Bronchial epithelial cell (primary cell): ENCODE measurements at places on chromosomes 6 and 20.
A peak's percentile ranks its signal among the peaks of the same experiment; 100 is the strongest.

GRCh38 chr6:14513496-14514393, 396.2 kb downstream of the CD83 start:
- no peak for DNase-seq

- no peak for DNase-seq
These were observed 2.4 kb downstream of the MARCKS start for GRCh38 chr6:113859349-113860180.

DNA sequence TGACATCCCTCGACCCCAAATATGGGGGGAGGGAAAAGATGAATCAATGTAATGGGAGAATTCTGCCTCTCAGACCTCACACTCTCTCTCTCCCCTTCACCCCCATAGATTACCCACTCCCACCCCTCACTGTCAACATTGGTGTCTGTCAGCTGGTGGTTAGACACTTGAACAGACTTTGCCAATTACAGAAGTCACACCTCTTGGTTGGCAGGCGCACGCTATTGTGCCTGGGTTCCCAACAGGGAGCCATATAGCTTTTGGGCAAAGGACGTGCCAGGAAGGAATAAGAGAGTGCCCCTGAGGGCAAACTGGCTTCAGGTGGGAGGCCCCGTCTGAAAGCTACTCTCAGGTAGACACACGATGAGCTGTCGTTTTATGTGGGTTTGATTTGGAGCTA, 54.1 kb upstream of the FYN start:
- no peak for DNase-seq

DNA sequence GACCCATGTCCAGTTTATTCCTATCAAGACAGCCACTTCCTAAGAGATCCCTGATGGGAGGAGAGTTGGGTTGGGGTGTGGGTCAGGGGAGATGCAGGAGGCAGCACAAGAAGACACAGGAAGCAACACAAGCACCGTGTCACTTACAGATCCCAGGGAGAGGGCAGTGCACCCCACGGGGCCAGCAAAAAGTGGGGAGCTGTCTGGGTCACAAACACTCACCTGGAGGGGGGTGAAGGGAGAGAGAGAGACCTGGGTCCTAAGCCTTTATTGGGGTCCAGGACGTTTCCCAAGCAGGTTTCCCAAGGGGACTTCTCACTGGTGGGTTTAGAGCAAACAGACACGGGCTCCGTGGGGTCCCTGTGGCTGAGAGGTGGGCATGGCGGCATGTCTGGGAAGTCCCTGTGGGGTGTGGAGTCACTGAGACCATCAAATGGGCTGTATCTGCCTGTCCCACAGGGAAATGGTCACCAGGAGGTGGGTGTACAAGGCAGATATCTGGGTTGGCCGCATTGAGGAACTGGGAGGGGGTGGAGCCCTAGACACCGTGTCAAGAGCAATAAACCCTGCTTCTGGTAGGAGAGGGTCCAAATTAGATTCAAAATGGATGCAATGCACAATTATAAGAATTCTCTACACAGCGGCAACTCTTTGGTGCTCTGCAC, 1.6 kb upstream of the CD93 start:
- DNase-seq = no peak

DNA sequence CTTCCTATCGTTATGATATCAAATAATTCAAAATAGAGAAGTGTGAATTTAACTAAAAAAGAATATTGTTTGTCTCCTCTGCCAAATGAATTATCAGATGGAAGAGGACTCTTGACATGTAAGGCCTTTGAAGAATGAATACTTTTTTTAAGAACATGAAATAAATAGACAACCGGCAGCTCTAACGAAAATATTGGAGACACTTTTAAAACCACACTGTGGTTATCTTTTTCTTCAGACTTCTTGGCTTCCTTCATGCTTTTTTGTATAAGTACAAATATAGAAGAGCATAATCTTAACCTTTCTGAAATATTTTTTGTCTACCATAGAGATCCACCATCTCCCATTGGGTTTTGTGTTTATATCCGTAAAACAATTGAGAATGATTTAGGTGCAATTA, 115.2 kb upstream of the SCGN start:
- DNase-seq = no peak

DNA sequence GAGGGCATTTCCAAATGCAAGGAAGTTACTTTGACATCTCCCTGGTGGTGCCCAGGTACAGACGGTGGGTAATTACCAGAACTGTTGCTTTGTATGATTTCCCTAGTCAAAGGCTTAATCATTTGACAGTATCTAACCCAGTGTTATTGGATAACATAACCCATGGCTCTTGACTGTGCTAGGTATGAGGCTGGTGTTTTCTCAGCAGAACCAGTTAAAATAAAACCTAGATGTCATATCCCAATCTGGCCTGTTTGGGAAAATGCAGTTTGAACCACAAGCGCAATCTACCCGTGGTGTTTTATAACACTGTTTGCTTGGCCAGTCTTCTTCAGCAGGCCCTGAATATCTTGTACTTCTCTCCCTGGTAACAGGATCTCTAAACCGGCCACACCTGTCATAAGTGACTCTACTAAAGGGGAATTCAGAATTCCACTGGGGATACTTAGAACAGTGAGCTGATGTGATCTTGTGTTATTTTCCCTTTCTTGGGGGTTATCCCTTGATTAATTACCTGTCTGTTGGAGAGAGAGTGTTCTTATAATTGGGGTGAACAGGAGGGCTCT, 32.8 kb downstream of the PPP1R14C start:
- DNase-seq = no peak

GRCh38 chr6:138498629-138499302, 528 bp downstream of the NHSL1 start:
- DNase-seq = peak; percentile 16

DNA sequence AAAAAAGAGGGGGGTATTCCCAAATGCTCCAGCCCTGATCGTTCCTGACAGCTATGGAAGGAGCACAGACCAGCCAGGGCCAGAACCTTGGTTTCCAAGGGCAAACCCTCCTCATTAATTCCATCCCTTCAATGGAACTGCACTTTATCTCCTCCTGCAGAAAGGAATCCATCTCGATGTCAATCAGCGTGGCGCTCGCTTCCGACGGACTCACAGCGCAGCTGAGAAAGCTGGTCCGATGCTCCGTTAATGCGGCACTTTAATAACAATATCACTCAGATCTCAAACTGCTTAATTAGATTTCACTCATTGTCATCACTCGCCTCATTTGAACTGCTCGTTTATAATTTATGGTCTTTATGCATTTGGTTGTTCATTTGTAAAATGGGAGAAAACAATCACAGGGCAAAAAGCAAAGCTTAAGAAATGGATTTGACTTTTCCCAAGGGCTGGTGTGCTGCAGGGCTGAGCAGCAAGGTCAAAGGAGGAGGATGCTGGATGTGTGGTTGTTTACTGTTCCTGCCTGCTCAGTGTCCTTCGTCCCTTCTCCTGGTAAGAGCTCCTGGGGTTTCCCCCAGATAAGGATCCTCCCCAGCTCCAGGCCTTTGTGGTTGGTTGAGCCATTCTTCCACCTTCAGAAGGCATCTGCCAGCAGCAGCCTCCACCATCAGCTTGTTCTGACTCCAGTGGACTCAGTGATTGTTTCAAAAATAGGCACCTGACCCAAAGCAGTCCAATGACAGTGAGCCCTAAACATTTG, 152.7 kb downstream of the ANKRD60 start:
- DNase-seq = no peak

DNA sequence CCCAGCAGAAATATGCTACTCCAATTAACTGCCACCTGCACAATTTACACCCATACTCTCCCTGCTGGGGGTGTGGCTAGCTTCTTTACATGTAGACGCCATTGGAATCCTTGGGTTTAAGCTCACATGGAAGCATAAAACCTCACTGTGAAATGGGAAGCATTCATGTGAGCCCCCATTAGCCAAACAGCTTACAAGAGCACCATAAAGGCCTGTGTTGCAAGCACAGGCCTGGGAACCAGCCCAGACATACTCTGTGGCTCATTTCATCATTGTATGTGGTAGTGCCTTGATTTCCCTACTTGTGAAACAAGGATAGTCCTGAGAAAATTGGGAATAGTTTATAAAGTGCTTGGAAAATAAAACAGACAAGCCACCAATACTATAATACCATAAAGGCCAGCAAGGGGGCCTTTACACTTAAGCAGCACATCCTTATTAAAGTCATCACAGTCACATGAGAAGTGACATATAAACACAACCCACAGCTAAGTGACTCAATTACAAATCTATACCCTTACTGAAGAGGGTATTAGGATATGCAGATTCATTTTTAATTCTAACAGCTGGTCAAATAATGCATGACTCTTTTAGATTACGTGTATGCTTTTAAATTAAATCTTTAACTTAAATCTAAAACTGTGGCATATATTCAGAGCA, 6.8 kb downstream of the ADNP start:
- no peak for DNase-seq

GRCh38 chr20:62549499-62550086, 73.8 kb upstream of the GATA5 start:
- no peak for DNase-seq

GRCh38 chr6:3081960-3082359, 13.7 kb downstream of the RIPK1 start:
- no peak for DNase-seq
